ENCODE measurements at places on chromosomes 3 and 15.

GRCh38 chr15:58931987-58932588 is 1.4 kb downstream of the SLTM start:
- no peak for DNase-seq

DNA sequence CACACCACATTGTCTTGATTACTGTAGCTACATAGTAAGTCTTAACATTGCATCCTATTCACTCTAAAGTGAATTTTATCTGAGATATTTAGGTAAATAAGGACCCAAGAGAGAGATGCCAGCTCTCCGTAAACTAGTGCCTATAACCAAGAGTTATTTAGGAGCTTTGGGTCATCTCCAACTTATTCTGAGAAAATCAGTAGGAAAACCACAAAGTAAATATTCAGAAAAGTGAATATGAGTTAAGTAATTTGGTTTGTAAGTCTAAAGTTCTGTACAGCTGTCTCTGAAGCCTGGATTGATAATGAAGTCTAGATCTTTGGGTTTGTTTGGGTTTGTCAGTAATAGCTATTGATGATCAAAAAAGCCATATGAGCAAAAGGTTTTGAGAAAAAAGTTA is 120.0 kb downstream of the FNDC3B start:
- DNase-seq = no peak

DNA sequence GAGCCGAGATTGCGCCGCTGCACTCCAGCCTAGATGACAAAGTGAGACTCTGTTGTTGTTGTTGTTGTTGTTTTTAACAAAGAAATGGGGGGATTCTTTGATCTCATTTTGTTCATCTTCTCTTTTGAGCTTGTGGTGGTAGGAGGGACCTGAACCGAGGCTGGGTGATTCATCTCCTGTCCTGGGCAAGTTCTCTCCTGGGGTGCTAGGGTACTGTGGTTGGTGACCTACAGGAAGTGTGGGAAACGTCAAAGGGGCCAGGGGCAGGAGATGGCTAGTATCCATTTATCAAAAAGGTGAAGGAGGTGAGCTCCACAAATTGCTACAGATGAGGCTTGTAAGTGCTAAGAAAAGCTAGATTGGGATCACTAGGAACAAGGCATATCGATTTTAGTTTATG is 14.3 kb downstream of the PPCDC start:
- DNase-seq = no peak

DNA sequence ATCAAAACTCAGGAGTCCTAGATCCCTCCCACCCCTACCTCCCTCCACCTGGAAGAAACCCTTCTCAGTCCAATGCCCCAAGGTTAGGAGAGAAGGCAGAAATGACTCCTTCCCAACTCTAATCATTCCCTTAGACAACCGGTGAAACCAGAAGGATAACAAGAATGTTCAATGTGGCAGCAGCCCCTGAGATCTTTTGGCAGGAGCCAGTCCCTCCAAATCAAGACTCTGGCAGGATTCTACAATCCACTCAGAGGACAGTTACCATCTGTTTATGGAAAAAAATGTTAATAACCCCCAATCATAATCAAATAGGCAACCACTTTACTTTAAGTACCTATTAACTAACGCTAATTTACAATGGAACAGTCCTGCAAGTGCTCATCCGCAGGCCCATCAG is 136.5 kb downstream of the NTRK3 start:
- no peak for DNase-seq

- no peak for DNase-seq
Measured at GRCh38 chr15:69976366-69976994, 121.2 kb downstream of the TLE3 start.

GRCh38 chr15:100601163-100601562 is 821 bp downstream of the LINS1 start:
- DNase-seq = no peak

- DNase-seq = no peak
Measured at GRCh38 chr15:68551296-68551635, 27.5 kb upstream of the CORO2B start.

- DNase-seq = no peak
Measured at GRCh38 chr3:163821841-163822240, 1256.5 kb downstream of the SI start.
